Left cardiac atrium (tissue), 4 donors: ENCODE measurements at places on chromosomes 7 and 10. TPM values are rescaled to one million over a fixed set of nuclear protein-coding genes. Genes with fewer than 3 reads are reported as not detected.

- no peak for DNase-seq
Measured at GRCh38 chr10:3960496-3960895, 175.5 kb upstream of the KLF6 start.

DNA sequence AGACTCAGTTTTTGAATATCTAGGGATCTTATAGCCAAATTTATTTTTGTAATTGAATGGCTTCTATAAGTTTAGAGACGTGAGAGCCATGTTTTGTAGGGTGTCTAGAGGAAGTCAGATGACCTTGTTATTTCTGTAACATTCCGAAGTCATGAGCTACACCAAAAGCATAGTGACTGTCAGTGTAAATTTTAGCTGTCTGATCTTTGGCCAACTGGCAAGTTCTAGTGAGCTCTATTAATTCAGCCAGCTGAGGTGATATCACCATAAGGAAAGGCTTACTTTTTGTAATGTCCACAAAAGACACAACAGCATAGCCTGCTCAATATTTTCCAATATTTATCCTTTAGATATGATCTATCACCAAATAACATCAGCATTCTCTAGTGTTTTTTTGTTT lies 9.9 kb upstream of the NT5C3A start:
- no peak for DNase-seq

DNA sequence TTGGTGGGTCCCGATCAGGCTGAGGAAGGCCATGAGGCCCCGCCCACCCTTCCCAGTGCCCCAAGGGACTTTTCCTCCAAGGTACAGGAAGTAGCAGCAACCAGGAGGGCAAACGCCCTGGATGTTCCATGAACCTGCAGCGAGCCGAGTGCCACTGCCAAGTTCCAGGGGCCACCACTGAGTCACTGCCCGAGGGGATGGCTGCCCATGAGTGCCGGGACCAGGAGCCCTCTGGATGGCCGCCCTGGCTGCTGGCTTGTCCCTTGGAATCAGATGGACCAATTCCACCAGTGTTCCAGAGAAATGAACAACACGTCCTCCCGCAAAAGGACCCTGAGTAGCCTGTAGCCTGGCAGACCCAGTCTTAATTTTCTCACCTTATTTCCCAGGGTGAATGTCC lies 74.2 kb downstream of the ZRANB1 start:
- DNase-seq = peak; percentile 52

DNA sequence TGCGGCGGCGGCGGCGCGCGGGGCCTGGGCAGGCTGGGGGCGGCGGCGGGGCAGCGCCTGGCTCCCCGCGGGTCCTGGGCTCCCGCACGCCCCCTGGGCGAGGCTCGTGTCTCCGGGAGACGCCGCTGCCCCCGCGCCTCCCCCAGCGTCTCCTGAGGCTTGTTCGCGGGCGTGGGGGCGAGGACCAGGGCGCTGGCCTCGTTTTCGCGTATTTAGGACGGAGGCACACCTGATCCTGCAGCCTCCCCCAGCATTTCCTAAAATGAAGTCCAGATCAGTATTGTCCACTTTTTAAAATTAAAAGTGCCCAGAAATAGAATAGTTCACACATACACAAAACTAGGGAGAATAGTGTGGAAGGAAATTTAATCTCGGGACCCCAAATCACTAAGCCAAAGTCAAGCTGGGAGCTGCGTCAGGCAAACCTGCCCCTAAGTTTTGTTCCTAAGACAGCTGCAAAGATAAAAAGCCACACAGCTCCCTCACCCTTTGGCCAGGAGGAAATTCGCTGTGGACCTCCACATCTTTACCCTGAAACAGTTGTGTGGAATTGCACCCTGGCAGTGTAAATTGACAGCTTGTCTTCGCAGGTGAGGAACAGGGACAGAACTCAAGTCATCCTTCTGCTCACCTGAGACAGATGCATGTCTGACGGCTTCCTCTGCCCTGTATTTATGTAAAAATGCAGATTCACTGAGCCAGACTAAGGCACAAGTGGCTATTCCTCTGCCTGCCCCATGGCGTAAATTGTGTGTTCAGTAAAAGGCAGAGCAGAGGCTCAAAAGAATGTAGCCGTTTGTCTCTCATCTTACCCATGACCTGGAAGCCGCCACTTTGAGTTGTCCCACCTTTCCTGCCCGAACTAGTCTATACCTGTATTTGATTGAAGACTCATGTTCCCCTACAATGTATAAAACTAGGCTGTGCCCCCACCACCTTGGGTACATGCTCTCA lies 740 bp downstream of the GALNT11 start:
- DNase-seq = no peak

DNA sequence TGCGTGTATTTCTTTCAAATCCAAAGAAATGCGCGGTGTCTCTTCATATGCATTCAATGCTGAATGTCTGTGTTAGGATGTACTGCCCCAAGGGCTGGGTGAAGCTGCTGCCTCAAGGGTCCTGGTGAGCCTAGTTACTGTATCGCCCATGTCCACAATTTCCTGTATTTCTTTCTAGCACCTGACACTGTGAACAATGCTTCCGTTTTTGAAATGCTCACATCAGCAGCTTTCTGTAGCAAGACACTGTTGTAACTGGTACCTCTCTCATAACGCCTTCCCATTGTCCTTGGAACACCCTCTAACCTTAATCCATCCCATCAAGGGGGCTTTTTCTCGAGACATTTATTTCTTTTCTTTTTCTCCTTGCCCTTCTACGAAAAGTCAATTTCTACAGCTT lies 25.1 kb downstream of the NRP1 start:
- no peak for DNase-seq

DNA sequence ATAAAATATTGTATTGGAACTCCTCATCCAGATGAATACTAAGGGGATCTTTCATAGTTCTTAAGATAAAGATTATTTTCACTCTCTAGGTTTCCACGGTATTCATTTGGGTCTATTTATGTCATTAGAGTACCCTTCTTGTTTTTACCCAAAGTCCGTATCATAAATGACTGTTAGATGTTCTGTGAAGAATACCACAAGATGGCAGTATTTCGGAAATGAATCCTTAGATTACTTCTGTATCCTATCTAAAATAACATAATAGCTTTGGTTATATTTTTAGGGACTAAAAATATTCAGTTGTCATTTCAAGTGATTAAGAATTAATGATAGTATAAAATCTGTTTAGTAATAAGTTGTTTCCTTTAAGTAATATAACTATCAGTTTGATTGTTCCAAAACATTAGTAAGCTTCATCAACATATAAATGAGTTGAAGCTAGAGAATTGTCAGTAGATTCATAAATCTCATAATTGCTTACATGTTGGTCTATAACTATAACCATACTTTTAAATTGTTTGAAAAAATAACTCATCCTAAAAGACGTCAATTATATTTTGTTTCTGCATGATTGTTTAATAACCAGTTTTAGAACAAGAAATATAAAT lies 337.5 kb upstream of the KCND2 start:
- no peak for DNase-seq

DNA sequence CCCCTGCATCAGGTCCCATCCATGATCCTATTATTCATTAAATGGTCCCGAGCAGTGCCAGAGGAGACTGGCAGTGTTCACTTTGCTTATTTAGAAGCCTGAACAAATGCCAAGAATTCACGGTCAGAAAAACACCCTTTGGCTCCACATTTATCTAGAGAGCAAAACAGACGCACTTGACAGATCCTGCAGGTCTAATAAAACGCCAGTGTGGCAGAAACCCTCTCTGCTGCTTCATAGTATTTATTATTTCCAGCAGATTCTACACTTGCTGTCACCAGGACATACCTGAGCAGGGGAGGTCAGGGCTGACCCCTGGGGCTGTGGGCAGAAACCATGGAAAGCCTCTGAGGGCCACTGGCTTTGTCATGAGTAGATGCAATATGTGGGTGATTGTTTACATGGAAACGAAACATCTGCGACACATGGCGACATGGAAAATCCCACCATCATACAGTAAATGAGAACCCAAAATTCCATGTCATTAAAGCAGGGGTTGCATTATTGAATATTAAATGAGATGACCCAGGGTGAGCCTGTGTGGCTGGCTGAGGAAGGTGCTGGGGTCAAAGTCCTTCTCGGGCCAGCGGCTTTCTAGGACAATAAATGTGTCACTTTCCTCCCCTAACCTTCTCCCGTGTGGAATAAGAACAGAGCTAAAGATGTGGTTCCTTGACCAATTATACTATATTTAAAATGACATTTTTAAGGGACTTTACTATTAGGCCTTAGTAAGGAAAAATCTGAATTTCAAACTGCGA lies 205.9 kb upstream of the SVIL start:
- no peak for DNase-seq

- peak; percentile 50 for DNase-seq
Measured at GRCh38 chr10:113569576-113569975, 16.7 kb downstream of the HABP2 start.

- peak; percentile 21 for DNase-seq
Measured at GRCh38 chr10:70753841-70754621, 31.1 kb downstream of the TBATA start.

GRCh38 chr7:26782501-26782900 lies 81.9 kb downstream of the SKAP2 start:
- no peak for DNase-seq

- DNase-seq = no peak
Measured at GRCh38 chr7:79787623-79788022, 334.2 kb upstream of the MAGI2 start.

- no peak for DNase-seq
Measured at GRCh38 chr7:28144266-28144665, 36.3 kb downstream of the JAZF1 start.

DDIT4 gene
- total RNA-seq = 112 TPM

PLAC9 gene
- total RNA-seq = 60.9 TPM

CYP3A5 gene
- 0.44 TPM for total RNA-seq

ALOX5 gene
- 13.8 TPM for total RNA-seq

TMEM176A gene
- total RNA-seq = 92.1 TPM

TMEM178B gene
- total RNA-seq = 24.4 TPM

NAT16 gene
- total RNA-seq = not detected
